ENCODE measurements at places on chromosomes 16 and 17. TPM values are rescaled to one million over a fixed set of nuclear protein-coding genes. Genes with fewer than 3 reads are reported as not detected.

Gene SLC5A11
- 0.22 TPM for total RNA-seq

Gene CARHSP1
- 195 TPM for total RNA-seq

- no peak for DNase-seq
These were observed 6.0 kb upstream of the SLC16A3 start for GRCh38 chr17:82222816-82223215.

GRCh38 chr16:70612931-70613330, 33.4 kb upstream of the IL34 start:
- DNase-seq: no peak
